MM.1S (cell line): ENCODE measurements at places on chromosomes 3 and 15.

DNA sequence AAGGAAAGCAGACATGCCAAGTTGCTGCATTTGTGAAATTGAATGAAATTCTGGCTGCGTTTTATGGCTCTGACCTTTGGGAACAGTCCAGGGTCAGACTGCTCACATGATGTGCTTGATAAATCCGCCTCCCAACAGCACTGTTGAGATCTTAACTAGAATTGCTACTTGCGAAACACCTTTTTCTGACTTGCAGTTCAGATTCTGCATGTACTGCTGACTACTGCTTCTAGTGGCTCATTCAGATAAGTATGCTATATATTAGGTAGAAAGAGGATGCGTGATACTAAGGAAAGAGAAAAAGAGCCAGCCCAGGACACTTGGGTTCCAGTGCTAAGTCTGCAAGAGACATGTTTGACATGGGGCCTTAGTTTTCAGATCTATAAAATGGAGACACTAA, 129.4 kb downstream of the LPP start:
- H3K27ac ChIP-seq, result no peak overlapping the region
- no peak for DNase-seq
- no peaks in the 10 kb centered on the region for H3K36me3 ChIP-seq
- no peaks in the 10 kb centered on the region for H3K27me3 ChIP-seq
- H3K4me1 ChIP-seq, result no peaks in the 10 kb centered on the region

DNA sequence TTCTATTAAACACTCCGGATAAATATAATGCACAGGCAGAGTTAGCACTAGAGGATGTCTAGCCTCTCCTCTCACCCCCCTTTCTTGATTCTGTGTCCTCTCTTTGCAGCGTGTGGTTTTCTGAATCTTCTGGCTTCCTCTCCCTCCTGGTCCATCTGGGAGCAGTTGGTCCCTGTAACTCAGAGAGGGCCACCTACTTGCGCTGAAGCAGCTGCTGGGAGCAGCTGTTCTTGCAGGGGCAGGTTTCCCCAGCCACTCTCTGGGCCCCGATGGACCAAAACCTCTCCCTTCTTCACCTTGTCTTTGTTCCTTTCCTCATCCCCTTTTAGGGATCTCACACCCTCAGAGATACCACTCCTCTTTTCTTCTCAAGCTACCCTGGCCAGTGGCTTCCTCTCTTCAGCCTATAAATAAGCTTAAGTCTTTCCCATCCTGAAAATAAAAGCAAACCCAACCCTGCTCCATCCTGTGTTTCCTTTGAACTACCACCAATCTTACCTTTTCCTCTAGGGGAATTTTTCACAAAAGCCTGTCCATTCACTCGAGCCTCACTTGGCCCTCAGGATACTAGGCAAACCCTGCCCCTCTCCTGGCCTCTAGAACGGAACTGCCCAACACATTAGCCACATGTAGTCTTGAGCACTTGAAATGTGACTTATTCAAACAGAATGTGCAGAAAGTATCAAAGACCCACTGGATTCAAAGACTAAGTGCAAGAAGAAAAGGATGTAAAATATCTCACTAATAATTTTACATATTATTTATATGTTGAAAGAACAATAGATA, 59.7 kb downstream of the STARD5 start:
- DNase-seq, result no peak
- peaks cover 23% of the 10 kb centered on the region for H3K4me1 ChIP-seq
- H3K27me3 ChIP-seq, result no peaks in the 10 kb centered on the region
- H3K4me3 ChIP-seq, result no peak overlapping the region
- H3K27ac ChIP-seq, result no peak overlapping the region

DNA sequence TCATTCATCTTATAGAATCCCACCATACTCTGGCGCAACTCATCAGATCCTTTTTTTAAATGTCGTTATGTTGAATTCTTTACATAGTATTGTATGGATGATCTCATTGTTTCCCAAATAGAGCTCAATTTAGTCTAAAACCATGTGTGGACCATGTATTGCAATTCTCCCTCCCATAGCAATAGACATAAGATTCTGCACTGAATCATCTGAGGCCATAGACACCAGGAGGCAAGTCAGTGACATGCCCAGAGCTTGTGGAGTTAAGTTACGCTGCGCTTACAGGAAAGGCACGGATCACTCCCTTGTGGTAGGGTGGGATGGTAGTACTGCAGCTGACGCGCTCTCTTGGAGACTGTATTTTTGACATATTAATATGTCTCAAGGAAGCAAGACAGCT, 211.0 kb downstream of the GABRB3 start:
- no peaks in the 10 kb centered on the region for H3K36me3 ChIP-seq
- no peaks in the 10 kb centered on the region for H3K27me3 ChIP-seq
- H3K4me1 ChIP-seq, result no peaks in the 10 kb centered on the region
- no peak overlapping the region for H3K4me3 ChIP-seq
- H3K27ac ChIP-seq, result no peak overlapping the region
- no peak for DNase-seq

GRCh38 chr3:16945330-16945729, 60.6 kb downstream of the PLCL2 start:
- no peak overlapping the region for H3K27ac ChIP-seq
- no peaks in the 10 kb centered on the region for H3K4me1 ChIP-seq
- no peak overlapping the region for H3K4me3 ChIP-seq
- H3K27me3 ChIP-seq, result no peaks in the 10 kb centered on the region
- DNase-seq, result no peak
- H3K36me3 ChIP-seq, result no peaks in the 10 kb centered on the region

- no peak overlapping the region for H3K27ac ChIP-seq
- no peak for DNase-seq
- H3K4me3 ChIP-seq, result no peak overlapping the region
- no peaks in the 10 kb centered on the region for H3K36me3 ChIP-seq
Observed at GRCh38 chr3:116873142-116873541, 163.6 kb downstream of the TUSC7 start.

DNA sequence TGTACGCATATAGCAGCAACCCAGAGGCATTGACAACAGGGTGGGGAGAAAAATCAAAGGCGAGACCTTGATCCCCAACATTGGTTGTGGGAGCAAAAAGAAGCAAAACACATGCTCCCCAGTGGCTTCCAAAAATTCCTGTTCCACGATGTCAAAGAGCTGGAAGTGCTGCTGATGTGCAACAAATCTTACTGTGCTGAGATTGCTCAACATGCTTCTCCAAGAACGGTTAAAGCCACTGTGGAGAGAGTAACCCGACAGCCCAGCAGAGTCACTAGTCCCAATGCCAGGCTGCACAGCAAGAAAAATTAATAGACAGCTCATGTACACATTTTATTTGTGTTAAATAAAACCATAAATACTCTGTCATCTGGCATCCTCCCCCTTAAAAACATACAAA, 179.9 kb upstream of the PFN2 start:
- no peaks in the 10 kb centered on the region for H3K36me3 ChIP-seq
- no peak overlapping the region for H3K27ac ChIP-seq
- H3K4me3 ChIP-seq, result no peak overlapping the region
- no peaks in the 10 kb centered on the region for H3K4me1 ChIP-seq

- peaks cover 1% of the 10 kb centered on the region; the same call in 1 of the 2 replicates for H3K4me1 ChIP-seq
- no peaks in the 10 kb centered on the region for H3K27me3 ChIP-seq
- H3K4me3 ChIP-seq, result no peak overlapping the region
- peaks cover 3% of the 10 kb centered on the region; the same call in 1 of the 2 replicates for H3K36me3 ChIP-seq
Observed at GRCh38 chr15:65577129-65577996, 33.6 kb downstream of the INTS14 start.

DNA sequence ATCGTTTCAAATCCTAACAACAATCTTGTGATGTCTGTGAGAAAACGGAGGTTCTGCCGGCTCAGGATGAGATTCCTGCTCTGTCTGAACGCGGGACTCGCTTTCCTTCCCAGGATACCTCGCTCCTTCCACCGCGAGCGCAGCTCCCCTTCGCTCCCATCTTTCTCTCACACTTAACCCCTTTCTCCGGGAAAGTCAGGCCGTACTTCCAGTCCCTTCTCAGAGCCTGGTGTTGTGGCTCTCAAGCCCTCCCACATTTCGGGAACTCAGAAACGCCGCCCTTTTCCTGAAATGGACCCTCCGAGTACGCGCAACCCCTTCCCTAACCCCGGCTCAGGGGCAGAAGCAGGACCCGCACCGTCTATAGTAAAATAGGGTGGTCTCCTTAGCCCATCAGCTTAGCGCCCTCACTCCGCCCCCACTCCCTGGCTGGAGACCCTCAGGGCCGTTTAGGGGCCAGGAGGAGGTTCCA, 378 bp upstream of the FEM1B start:
- H3K4me1 ChIP-seq, result 0 out of 2 replicates have a peak, but pooled peaks cover 9% of the 10 kb centered on the region
- no peak for DNase-seq
- H3K27me3 ChIP-seq, result no peaks in the 10 kb centered on the region
- H3K36me3 ChIP-seq, result no peaks in the 10 kb centered on the region; the same call in 1 of the 2 replicates
- peak overlapping the region; percentile 84 for H3K4me3 ChIP-seq
- H3K27ac ChIP-seq, result peak overlapping the region; percentile 93

DNA sequence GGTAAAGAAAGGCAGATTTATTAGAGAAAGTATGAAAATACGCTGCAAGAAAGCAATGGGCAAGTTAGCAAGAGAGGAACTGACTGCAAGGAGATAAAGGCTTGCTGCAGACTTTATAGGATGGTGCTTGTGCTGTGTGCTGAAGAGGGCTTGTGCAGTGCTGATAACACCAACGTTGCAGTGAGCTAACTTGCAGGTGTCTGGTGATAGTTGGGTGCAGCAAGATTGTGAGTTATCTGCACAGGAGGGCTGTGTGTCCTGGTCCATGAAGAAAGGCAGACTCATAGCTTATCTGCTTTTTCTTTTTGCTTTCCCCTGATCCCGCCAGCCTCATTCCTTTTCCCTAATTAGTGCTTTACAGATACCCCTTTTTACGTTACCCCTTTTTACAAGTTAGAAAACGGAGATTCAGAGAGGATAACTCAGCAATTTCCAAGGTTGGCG, 58.0 kb upstream of the ZNF148 start:
- no peaks in the 10 kb centered on the region for H3K4me1 ChIP-seq
- DNase-seq, result no peak
- no peak overlapping the region for H3K4me3 ChIP-seq
- H3K27me3 ChIP-seq, result no peaks in the 10 kb centered on the region
- no peaks in the 10 kb centered on the region for H3K36me3 ChIP-seq

DNA sequence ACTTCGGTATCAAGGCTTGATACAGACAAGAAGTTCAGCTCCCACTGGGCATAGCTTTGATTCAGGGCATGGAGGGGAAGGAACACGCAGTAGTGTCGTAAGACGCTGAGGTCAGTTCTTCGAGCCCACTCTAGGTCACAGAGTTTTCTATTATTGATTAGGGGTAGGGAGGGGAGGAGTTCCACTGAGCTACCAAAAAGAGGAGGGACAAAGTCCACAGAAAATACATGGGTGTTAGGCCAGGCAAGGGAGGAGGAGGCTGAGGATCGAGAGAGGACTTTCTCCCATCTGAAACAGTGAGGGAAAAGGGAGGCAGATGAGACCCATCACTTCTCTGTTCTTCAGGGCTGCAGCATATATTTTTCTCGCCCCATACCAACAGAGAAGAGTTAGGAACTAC, 75.1 kb upstream of the GUCA1C start:
- no peak for DNase-seq
- H3K27me3 ChIP-seq, result no peaks in the 10 kb centered on the region
- H3K4me1 ChIP-seq, result no peaks in the 10 kb centered on the region
- no peak overlapping the region for H3K4me3 ChIP-seq
- no peak overlapping the region for H3K27ac ChIP-seq
- H3K36me3 ChIP-seq, result no peaks in the 10 kb centered on the region

DNA sequence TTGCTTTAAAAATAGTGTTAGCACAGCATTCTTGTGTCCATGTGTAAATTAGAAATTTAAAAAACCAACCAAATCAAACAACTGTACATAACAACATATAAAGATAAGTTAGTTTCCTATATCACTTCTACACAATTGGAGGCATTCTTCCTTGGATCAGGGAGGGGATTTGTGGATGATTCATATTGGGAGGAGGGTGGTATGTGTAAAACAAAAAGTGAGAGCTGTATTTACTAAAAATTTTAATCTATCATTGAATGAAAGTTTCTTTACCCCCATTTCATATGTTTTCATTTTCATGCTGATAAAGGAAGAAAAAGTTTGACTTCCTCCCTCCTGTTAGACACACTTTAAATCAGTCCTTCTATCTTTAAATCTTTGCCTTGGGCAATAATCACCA, 325.0 kb downstream of the SATB1 start:
- H3K4me3 ChIP-seq, result no peak overlapping the region
- no peak for DNase-seq
- H3K27ac ChIP-seq, result no peak overlapping the region

DNA sequence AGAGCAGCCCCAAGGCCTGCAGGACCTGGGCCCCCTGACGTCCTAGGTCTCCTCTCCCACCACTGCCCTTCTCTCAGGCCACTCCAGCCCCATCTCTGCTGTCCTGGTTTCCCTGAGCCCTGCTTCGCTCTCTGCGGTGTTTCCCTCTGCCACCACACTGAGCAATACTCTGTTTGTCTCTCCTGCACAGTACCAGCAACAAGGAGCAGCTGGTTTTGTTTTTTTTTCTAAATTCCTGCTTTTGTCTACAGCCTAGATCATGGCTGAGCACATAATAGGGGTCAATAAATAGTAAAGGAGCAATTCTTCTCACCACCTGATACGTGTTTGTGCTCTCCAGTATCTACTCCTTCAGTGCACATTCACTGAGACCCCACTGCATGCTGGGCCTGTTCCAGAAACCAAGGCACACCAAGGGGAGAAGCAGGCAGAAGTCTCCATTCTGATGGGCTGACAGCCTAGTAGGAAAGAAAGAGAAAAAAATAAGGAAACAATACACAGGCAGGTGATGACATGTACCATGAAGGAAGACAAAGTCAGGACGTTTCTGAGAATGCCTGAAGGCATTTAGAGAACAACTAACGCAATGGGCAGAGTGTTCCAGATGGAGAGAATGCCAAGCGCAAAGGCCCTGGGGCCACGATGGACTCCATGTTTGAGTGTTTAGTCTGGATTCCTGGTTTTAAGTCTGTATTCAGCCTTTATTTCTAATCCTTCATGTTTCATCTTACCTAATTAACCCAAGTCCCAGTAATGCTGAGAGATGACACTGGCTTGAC, 6.0 kb upstream of the ACAD9 start:
- H3K36me3 ChIP-seq, result no peaks in the 10 kb centered on the region
- H3K27me3 ChIP-seq, result no peaks in the 10 kb centered on the region
- no peak overlapping the region for H3K27ac ChIP-seq
- H3K4me3 ChIP-seq, result no peak overlapping the region
- no peaks in the 10 kb centered on the region for H3K4me1 ChIP-seq
